NCI-H1048 (cell line): ENCODE measurements at places on chromosomes 2 and 18.

DNA sequence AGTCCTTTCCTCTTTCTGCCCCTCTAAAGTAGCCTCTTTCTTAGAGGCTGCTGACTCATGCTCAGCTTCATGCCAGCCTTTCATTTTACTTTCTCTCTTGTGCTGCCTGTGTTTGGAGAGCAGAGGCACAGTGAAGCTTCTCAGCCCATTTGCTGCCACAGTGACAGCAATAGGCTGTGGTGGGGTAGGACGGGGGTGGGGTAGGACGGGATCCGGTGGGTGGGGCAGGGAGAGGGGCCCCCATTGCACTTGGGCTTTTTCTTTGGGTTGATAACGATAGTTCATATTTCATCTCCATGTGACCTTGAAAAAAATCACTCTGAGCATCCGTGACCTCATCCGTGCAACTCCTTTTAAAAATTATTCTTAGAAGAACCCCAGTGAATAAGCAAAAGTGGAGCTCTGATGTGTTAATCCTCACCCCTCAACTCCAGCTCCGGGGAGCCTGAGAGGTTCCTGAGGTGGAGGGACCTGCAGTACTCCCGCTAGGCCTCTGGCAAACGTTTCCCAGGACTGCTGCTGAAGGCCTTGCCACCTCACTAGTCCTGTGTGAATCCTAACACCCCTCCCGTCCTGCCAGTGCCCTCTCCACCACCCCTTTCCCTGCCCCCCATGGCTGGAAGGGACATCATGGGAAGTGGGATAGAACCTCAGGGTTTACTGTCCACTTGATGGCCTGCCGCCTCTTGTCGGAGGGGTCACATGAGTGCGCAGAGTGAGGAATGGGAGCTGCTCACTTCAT, 70.8 kb downstream of the INPP4A start:
- DNase-seq, result no peak

DNA sequence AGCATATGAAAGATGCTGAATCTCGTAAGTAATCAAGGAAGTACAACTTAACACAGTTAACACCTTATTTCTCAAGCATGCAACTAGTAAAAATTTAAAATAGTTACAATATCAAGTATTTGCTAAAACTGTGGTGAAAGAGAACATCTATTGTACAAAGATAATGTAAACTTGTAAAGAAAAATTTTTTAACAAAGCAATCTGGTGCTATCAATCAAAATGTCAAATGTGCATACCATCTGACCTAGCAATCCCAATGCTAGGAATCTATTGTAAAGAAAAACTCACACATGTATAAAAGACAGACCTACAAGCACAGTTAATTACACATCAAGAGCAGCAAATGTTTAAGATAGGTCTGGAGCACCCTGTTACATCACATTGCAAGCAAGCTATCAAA, 90.1 kb downstream of the SLC66A3 start:
- DNase-seq, result no peak

DNA sequence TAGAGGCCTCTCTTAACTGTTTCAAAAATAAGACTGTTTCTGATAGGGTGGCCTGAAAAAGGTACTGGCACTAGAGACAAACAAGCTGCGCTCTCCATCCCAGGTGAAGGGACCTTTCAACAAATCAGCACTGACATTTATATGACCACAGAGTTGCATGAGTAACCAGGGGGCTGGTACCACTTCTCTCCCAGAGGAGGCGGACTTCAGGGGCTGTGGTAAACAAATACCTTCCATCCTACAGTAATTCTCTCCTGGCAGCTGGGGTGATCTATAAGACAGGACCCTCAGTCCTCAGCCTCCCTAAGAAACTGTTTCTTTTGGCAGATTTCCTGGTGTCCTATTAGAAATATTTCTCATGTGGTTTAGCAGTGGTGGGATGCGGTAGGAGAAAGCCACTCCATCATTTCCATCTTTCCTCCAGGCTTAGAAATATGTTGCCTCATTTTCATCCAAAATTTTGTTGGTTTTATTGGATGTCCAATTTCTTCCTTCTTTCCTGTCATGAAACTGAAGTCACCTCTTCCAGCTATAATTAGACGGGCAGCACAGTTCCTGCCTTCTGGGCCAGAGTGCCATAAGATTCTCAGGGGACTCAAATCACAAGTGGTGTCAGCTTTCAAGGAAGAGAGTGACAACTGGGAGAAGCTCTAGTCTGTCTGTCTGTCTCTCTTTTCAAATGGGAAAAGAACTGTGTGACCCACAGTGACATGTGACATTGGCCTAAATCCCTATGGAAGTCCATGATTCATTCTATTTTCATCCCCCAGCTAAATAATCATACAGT, 96.4 kb downstream of the CYRIA start:
- DNase-seq, result no peak

GRCh38 chr2:226295123-226295522, 504.5 kb downstream of the IRS1 start:
- no peak for DNase-seq

DNA sequence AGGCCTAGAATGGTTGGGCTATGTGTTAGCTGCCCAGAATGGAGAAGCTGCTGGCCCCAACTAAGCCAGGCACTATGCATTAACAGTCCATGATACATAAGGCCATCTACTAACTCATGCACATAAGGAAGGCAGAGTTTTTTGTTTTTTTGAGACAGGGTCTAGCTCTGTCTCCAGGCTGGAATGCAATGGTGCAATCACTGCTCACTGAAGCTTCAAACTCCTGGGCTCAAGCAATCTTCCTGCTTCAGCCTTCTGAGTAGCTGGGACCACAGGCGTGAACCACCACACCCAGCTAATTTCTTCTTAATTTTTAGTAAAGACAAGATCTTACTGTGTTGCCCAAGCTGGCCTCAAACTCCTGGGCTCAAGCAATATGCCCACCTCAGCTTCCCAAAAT, 37.6 kb downstream of the GPR45 start:
- DNase-seq, result no peak

DNA sequence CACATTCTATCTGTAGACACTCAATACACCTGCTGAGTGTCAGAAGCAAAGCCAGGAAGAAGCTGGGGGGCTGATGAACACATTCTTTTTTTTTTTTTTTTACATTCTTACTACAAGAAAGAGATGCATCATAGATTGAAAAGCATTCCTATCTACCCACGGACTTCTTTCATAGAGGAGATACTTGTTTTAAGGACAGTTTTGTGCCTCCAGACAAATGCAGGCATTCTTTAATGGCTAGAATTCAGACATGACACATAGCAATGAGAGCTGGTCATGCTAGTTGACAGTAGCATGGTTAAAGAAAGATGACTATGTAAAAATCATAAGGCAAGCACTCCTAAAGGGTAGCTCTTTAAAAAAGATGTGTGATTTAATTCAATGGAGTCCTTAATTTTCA, 110.2 kb downstream of the EPHA4 start:
- no peak for DNase-seq

DNA sequence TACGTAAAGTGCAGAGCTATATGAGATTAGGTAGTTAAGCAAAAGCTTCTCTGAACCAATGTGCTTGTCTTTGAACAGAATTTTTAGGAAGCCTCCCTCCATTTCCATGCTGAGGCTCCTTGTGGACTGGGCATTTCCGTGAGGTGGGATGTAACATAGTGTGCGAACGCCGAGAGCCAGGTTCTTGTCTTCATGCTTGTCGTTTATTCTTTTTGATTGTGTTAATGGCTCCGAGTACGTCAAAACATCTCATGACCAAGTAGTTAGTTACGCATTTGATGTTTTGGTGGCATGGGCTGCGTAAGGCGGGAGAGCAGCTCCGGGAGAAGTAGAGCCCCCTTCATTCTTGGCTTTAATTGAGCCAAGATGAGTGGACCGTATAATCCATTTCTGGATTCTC, 32.9 kb downstream of the DGKD start:
- no peak for DNase-seq

- no peak for DNase-seq
Measured at GRCh38 chr2:64192125-64192479, 47.9 kb upstream of the PELI1 start.

DNA sequence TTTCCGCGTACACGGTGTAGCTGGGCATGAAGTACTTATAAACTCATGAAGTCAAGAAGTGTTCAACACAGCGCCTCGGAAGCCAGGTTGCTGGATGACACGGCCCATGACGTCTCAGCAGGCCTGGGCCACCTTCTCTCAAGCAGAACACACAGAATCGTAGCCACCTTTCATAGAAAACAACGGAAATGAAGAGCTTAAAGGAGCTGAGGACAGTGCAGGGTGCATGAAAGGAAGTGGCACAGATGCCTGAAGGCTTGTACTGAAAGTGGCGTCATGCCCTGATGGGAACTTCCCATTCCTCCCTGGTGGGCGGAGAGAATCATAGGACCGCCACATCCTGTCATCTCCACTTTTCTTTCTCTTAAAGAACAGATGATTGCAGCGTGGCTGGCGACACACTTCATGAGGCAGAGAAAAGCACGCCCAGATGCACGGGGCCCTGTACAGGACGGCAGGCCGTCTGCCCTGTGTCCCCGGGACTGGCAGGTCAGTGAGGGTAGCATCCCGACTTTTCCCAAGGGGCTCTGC, 31.1 kb downstream of the HDAC4 start:
- DNase-seq, result no peak

DNA sequence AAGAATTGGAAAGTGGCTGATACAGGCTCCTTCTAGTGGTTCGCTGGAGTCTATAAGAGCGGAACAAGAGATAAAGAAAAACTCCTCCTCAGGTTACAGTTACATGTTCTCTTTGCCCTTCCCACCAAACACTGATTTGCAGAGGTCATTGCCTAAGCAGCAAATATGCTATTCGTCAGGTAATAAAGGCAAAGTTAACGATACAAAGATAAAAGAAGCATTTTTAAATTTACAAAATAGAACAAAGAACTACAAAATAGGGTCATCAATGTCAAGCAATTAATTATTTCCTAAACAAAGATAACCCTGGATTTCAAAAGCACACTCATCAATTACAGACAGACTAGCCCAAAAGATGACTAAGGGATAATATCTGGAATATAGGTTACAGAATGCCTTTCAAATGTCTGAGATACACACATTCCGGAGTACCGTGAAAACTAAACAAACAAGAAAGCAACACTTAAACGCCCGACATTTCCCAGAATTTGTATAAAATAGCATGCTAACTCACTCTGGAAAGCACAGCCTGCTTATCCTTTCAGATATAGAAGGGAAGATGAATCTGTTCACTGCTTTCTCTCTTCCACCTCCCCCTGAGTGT, 186.4 kb downstream of the MREG start:
- DNase-seq, result no peak

DNA sequence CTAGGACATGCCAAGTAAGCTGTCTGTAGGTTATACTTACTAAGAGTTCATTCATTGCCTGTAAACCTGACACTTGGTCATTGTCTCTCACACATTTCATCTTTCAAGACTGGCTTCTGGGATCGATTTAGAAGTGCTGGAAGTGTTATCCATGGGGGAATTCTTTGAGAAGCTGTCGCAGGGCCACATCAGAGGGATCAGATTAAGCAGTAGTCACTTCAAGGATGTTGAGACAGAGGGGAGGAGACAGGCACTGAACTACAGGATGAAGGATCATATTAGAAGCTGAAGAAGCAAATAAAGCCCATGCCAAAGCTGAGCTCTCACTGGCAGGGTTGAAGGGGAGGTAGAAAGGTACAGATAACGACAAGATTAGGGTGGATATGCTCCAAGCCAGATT, 49.0 kb downstream of the CDK15 start:
- DNase-seq, result no peak

GRCh38 chr2:120481446-120482194, 135.7 kb downstream of the INHBB start:
- no peak for DNase-seq

DNA sequence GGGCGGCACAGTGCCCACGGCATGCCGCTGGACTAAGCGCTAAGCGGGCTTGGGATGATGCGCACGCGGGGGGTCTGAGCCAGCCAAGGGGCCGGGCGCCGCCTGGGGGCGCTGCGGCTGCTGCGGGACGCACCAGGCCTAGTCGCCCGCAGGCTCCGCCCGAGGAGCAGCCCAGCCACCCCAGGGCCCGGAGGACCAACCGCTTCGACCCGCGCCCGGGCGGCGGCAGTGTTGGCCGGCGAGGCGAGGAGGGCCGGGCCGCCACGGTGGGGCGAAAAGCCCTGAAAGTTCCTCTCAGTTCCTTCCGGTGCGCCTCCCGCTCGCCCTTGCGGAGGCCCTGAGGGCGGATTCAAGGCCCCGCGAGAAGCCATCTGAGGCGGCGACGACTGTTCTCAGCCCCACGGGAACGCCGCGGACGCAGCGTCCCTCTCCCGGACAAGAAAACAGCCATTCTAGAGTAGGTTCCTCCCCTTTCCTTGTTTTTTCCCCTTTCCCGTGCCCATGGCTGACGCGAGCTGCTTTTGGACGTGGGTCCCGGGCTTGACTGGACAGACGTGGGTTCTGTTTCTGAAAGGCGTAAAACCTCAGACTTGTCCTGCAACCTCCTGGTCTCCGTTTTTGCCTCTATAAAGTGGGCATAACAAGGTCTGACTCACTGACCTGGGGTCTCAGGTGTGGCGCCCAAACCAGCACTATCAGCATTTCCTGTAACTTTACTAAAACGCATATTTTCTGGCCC, at the start of gene ANKAR:
ANKAR (plus strand) TSS at position 297 of the 739 bp plus-strand sequence. CDS start 1,821 bp downstream, outside the sequence.
- DNase-seq, result no peak

GRCh38 chr2:169461143-169461542, 18.2 kb upstream of the BBS5 start:
- no peak for DNase-seq

DNA sequence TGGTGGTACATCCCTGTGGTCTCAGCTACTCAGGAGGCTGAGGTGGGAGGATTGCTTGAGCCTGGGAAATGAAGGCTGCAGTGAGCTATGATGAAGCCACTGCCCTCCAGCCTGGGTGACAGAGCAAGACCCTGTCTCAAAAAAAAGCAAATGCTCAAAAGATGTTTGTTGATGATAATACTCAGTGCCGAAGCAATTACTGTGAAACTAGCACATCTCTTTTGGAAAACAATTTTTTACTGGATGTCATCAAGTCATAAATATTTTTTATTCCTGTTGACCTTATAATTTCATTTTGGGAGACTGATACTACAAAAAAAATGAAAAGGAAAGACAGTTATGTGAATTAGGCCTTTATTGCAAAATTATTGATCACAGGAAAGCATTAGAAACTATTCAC, 34.5 kb upstream of the FHOD3 start:
- no peak for DNase-seq

DNA sequence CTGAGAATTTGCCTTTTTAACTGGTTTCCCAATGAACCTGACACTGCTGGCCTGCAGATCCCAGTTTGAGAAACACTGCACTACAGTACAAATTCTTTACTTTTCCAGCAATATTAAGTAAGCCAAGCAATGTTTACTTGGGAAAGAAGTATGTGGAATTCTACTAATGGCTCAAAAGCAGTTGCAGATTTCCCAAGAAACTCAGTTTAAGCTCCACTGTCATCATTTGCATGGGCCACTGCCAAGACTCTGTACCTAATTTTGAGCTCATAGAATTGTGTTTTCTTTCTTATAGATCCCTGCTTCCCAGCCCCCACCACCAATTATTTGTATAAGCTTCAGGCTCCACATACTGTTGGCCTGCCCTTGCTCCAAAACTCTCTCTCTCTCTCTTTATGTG, 676.1 kb downstream of the RNF144A start:
- no peak for DNase-seq

- DNase-seq, result no peak
Measured at GRCh38 chr2:120817136-120817955, 81.7 kb downstream of the GLI2 start.

GRCh38 chr2:159137511-159138241, 148.8 kb downstream of the WDSUB1 start:
- peak; percentile 2 for DNase-seq
